Stimulated activated CD4-positive, alpha-beta T cell treated with anti-CD3 and anti-CD28 coated beads, Interleukin-15, amount 100 ng/mL, for 1 hour (primary cell): ENCODE measurements at places on chromosomes 2 and 18.

GRCh38 chr2:8153258-8153718 is 528.6 kb upstream of the ID2 start:
- DNase-seq, result no peak

GRCh38 chr2:113207021-113207420 is 33.2 kb downstream of the PSD4 start:
- DNase-seq, result no peak

GRCh38 chr18:9210966-9211365 is 74.4 kb downstream of the ANKRD12 start:
- DNase-seq, result no peak

GRCh38 chr2:69646714-69647113 is 3.2 kb upstream of the AAK1 start:
- DNase-seq, result no peak

DNA sequence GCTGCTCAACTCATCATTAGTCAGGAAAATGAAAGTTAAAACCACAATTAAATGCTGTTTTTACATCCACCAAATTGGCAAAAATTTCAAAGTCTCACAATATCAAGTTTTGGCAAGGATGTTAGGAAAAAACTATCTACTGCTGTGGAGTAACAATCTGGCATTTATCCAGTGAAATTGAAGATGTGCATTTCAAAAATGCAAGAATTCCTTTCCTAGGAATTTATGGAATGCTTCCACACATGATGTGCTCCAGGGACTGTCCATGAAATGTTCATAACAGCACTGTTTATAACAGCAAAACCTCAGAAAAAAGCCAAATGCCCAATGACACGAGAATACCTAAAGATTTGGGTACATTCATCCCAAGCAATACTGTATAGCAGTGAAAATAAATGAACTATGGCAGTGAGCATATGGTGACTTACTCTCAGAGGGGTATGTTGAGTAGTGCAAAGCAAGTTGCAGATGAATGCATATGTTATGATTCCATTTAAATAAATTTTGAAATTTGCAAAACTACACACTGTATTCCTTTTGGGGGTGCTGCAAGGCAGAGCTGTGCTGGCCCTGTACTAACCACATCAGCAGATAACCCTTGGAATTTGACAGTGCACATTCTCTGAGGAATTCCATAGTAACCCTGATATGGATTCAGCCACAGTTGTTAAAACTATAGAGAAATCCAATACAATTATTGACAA is 41.3 kb upstream of the GYPC start:
- no peak for DNase-seq

GRCh38 chr2:141692829-141693228 is 438.0 kb downstream of the LRP1B start:
- no peak for DNase-seq

DNA sequence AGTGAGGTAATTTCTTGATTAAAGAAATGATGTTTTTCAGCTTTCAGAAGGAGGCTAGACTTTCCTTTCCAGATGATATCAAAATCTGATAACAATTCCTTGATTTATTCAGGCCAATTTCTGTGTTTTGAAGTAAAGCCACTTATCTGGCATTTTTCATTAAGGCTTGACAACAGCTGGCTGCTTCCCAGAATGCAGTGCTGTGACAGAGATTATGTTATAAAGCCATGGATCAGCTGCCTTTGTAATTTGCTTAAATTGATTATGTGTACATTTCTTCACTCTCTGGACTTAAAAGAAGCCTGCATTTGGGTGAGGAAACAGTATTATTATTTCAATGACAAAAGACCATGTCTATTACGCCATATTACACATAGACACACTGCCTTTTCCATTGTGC is 136.0 kb downstream of the PLCL1 start:
- DNase-seq, result no peak

DNA sequence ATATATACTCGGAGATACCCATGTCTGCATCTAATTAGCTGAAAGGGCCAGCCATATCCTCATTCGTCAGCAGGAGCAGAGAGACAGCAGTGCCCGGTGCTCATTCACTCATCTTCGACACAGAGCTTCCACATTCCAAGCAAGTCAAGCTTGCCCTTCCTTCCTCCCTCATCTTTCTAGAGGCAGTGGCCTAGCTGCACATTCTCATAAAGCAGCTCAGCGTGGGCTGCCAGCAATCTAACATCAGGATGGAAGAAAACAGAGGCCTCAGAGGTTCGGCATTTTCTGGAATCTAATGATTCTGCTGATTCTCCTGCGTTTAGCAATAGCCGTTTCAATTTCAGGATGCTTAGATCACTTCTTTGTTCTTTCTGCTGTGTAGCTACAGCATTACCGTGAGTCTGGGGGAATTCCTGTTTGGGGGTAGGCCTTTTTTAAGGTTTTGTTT is 68.8 kb downstream of the CLHC1 start:
- no peak for DNase-seq

DNA sequence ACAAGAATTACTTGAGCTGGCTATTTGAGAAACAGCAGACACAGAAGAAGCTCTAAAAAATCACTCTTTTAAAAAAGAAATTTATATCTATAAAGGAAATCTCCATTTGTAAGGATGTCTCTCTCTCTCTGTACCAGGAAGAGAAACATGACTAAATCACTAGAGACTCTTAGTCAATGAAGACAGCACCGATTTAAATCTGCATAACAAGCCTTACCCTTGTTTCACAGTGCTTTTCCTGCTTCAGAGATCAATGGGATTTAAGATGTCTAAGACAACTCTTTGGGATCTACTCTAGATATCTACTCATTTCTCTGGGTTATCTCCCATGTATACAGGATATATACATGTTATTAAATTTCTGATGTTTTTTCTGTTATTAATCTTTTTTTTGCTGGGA is 359.2 kb upstream of the RND3 start:
- no peak for DNase-seq

GRCh38 chr2:181690860-181691259 is 10.5 kb upstream of the NEUROD1 start:
- DNase-seq, result no peak

- DNase-seq, result no peak
Measured at GRCh38 chr2:218019411-218020060, 16.7 kb upstream of the TNS1 start.

DNA sequence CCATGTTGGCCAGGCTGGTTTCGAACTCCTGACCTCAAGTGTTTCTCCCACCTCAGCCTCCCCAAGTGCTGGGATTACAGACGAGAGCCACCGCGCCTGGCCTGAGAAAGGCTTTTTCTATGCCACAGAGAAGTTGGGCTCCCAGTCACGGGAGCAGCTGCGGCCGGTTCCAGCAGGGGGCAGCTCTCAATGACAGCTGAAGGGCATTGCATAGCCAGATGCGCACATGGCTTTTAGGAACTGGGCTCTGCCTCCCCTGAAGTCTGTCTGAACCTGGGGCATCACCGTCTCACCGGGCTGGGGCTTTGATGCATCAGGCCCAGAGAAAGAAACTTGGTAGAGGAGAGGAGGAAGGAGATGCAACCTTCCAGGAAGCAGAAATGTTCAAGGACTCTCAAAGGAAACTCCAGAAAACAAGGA is 84.2 kb upstream of the LAPTM4A start:
- DNase-seq, result peak; percentile 16

DNA sequence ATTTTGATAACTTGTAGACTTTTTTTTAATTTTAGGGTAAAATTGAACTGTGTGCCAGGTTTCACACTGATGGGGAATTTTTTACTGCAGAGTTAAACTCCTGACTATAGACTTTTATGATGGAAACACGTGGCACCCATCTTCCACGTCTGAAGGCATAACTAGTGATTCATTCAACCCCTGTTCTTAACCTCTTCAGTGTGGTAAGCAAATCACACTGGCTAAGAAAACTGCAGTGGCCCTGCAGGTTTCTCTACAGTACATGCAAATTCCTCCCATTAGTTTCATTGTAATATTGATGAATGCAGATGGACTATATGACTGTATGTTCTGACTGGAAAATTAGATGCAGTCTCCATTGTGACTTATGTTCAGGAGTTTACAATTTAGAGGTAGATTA is 47.2 kb downstream of the SMAD4 start:
- DNase-seq, result no peak

DNA sequence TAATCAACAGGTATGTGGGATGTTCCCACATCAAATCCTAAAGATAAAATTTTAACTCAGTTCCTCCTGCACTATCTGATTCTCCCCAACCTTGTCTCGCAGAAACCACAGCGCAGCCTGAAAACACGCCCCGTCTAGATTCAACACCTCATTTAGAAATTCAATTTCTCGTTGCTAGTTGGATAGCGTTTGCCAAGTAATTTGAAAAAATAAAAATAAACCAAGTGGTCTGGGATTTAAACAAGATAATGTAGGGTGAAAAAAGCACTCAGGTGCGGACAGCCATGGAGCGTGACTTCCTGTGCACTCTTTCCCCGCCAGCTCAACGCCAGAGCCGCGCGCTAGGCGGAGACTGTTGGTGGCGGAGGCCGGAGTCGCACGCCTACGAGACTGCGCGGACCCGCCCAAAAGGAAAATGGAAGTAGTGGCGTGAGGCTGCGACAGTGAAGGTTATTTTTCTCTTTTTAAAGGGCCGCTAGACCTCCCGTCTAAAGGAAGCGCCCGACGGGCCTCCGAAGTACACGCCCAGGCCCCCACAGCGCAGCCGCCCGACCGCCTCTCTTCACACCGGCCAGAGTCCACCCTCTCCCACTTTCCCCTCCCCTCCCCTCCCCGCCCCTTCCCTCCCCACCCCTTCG is 615 bp upstream of the CCNT2 start:
- peak; percentile 82 for DNase-seq

GRCh38 chr2:30237239-30237965 is 6.1 kb downstream of the LBH start:
- DNase-seq, result no peak

DNA sequence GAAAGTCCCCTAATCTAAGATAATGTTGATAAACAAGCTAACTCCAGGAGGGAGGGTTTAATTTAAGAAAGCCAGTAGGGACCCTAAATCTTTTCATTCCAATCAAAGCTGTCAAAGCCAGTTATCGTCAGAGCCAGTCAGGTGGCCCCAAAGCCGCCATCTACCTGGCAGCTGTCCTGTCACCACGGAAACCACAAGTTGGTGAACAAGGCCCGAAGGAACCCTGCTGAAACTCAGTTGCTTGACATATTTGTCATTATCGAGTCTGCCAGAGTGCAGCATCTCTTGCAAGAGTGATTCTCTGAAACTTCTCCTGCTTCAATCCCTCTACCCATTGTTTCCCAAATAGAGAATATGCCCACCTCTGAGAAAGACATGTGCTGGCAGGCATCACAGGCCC is 30.8 kb upstream of the POLE4 start:
- no peak for DNase-seq

DNA sequence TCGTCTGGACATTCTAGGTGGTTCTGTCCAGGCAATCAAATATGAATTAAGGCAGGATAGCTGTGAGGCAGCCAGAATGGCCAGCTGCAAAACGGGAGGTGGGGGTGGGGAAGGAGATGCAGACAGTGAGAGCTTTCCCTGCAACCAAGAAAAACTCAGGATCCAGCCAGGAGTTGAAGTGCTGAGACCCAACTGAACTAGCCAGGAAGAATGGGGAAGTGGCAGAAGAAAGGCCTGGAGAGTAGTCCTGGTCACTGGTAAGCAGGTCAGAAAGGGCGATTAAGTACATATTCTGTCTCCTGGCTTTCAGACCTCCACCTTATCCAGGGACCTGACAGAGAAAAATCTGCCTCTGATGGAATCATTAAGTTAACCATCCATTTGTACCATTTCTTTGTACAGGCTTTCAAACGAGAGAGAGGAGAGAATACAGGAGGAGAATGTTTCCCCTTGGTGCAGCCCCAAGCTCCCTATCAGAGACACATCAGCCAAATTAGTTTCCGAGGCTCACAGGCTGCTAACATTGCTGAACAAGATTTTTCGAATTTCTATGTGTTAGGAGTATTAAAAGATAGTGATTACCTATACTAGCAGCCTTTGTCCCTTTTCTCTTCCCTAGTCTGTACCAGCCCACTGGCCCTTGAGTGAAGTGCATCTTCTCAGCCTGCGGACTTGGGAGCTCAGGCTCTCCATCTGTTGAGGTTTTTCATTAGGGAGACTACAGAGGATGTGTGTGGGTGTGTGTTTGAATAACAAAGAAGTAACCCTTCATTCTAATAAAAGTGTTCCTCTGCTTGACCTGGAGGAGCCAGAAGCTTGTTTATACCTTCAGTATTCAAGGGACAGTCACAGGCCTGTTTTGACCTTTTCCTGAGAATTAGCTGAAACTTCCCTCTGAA is 12.5 kb upstream of the HOXD1 start:
- DNase-seq, result no peak

DNA sequence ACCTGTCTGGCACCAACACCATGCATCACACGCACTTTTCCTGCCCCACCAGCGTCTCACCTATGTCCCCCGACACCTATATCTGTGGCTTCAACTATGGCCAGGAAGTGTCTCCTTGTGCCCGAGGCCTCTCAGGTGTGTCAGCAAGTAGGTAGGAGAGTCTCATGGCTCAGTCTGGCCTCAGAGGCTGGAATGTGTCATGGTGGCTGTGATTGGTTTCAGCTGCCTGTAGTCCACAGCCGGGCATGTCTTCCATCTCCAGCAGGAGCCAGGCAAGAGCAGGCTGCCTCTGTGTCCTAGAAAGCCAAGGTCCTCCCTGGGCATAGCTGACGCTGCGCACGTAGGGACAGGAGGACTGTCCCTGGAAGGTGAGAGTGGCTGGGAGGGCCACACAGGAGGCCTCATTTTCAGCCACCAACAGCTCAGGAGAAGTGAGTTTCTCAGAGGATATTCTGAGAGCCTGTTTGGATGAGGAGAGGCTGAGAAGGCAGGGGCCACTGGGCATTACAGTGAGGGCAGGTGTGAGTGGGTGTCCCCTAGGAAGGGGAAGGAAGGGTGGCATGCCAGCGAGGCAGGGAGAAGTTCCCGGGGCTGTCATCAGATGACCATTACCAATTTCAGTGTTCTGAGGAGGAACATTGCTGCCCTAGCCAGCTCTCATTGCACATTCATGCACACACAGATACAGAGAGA is 47.2 kb downstream of the SDC1 start:
- DNase-seq, result no peak

DNA sequence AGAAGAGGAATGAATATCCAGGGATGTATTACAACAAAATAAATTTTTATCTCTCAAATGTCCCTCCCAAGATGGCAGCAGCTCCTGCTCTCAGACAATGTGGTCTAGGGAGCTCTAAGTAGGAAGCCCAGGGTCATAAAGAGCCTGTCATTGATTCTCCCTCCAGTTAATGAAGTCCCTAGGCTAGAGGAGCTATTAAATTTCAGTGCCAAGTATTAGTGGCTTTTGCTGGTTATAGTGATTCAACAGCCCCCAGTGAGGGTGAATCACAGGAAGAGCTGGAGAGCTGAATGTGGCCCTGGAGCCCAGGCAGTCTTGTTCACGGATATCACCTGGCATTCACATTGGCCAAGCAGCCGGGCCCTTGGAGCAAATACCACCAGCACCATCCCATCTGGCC is 109.8 kb upstream of the YPEL5 start:
- DNase-seq, result no peak
